Activated CD4-positive, alpha-beta T cell treated with anti-CD3 and anti-CD28 coated beads, Interleukin-2, Interleukin-4, amounts not matched to agents 100 ng/mL and 50 ng/mL, durations not matched to agents 16 hours and 8 hours (primary cell): ENCODE measurements at places on chromosomes 3 and 15.
A peak's percentile ranks its signal among the peaks of the same experiment; 100 is the strongest.

GRCh38 chr3:178306432-178307115 is 229.7 kb upstream of the KCNMB2 start:
- no peak for DNase-seq

- DNase-seq: no peak
These were observed 28.3 kb downstream of the SEC61A1 start for GRCh38 chr3:128080323-128081080.

DNA sequence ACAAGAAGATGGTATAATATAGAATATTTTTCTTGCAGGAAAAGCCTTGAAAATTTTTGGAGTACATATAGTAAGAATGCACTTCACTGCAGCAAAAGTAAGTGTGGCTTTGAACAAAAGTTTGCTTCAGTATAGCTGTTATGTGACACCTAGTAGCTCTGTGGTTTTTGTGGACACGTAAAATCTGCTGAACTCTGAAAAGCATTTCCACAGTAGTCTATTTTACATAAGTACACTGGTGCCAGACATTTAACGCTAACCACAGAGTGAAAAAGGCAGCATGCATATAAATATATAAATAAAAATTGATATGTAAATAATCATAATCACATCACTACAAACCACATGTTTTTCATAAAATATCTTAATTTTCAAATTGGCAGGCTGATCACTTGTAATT is 39.8 kb downstream of the CGGBP1 start:
- peak; percentile 46 for DNase-seq

- DNase-seq: no peak
These were observed 31.4 kb upstream of the FAN1 start for GRCh38 chr15:30872341-30872748.

DNA sequence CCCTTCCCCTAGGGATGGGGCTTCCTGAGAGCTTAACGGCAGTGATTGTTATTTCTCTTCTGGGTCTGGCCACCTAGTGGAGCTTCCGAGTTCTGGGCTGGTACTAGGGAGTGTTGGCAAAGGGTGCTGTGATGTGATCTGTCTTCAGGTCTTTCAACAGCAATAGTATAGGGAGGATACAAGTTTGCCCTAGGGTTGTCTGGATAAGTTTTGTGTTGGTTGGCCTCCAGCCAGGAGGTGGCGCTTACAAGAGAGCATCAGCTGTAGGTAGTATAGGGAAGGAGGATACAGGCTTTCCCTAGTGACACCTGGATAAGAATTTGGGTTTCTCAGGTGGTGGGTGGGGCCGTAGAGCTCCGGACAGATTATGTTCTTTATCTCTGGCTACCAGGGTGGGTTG is 19.2 kb upstream of the CPOX start:
- DNase-seq: no peak

DNA sequence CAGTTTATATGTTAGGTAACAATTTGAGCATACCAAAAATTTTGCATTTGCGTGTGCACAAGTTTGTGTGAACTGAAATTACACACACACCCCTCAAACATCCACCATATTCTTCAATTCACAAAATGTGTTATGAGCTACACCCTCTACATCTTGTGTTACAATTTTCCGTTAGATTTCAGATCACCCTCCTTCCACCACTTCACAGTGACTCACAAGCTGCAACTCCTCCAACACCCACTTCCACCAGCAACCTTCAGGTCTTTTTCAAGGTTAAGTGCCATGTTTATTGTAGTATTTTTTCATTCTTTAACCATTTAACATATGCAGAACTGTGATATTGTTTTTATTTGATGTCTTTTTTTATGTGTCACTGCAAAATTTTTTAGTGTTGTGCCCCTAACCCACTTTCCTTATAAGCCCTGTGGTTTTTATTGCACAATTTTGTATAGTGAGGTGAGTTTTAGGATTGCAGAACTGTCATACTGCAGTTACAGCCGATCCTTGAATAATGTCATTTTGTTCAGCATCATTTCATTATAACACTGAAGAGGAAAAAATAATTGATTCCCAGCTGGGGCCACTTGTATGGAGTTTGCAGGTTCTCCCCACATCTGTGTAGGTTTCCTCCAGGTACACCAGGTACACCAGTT is 148.9 kb downstream of the PLCL2 start:
- no peak for DNase-seq

DNA sequence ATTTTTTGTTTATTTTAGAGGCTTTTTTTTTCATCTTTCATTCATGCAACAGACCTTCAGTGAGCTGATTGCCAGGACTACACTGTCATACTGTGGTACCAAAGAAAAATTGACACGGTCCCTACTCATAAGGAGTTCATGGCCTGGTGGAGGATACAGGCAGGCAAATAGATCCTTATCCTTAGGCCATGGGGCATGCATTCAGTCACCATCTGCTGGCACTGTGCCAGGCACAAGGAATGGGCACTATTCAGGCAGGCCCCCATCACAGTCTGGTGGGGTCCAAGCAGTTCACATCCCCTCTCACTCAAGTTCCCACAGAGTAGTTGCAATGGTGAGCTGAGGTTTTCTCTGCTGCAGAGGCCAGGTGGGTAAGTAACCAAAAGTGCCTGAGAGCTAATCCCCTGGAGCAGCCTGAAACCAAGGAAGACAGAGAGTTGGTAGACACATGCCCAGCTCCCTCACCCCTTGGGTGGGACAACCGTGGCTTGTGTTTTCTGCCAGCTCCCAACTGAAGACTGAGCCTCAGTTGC is 17.3 kb downstream of the CISH start:
- no peak for DNase-seq

GRCh38 chr3:120429921-120430361 is 20.9 kb downstream of the FSTL1 start:
- no peak for DNase-seq

GRCh38 chr3:112699436-112699978 is 58.6 kb upstream of the CCDC80 start:
- DNase-seq: no peak

- peak; percentile 59 for DNase-seq
These were observed 15.4 kb downstream of the IDH2 start for GRCh38 chr15:90086868-90087268.

GRCh38 chr3:187673012-187673411 is 2.8 kb upstream of the SST start:
- DNase-seq: no peak
